A549 treated with ZK216348 at 1 μM for 4 hours (cell line): ENCODE measurements at places on chromosomes 7 and 10. TPM values are rescaled to one million over a fixed set of nuclear protein-coding genes. Genes with fewer than 3 reads are reported as not detected.

The RASA4 gene
- 1.4 to 2.8 TPM (median 2.3 TPM) in 5 replicates for total RNA-seq

The SDK1 gene
- 0.40 to 0.72 TPM (median 0.66 TPM) in 5 replicates for total RNA-seq

The ZNF438 gene
- total RNA-seq = 1.5 to 2.3 TPM (median 1.6 TPM) in 5 replicates

The C1GALT1 gene
- total RNA-seq = 26.6 to 34.3 TPM (median 31.8 TPM) in 5 replicates

The KIAA1217 gene
- total RNA-seq = 1.4 to 2.1 TPM (median 1.9 TPM) in 5 replicates

The ARHGAP12 gene
- 14.5 to 34.9 TPM (median 21.3 TPM) in 5 replicates for total RNA-seq

The IDI2 gene
- total RNA-seq = not detected in 5 replicates

The MGMT gene
- total RNA-seq = 5.6 to 7.4 TPM (median 7.1 TPM) in 5 replicates

The CNNM1 gene
- 18.8 to 27.2 TPM (median 21.9 TPM) in 5 replicates for total RNA-seq

The DNA2 gene
- 5.5 to 11.7 TPM (median 10.1 TPM) in 5 replicates for total RNA-seq

The SPACDR gene
- total RNA-seq = 0.44 to 1.3 TPM (median 0.60 TPM) in 5 replicates

The STRIP2 gene
- 6.0 to 8.0 TPM (median 6.2 TPM) in 5 replicates for total RNA-seq

The FKBP6 gene
- total RNA-seq = not detected in 5 replicates

The ALDH18A1 gene
- 46.7 to 51.7 TPM (median 48.7 TPM) in 5 replicates for total RNA-seq

The KLF14 gene
- not detected in 5 replicates for total RNA-seq

The EBLN1 gene
- not detected in 5 replicates for total RNA-seq

The SLC16A9 gene
- 0.08 to 0.26 TPM (median 0.13 TPM) in 5 replicates for total RNA-seq

The PTPRN2 gene
- 0.33 to 1.5 TPM (median 0.86 TPM) in 5 replicates for total RNA-seq

The CHST3 gene
- total RNA-seq = 31.8 to 48.4 TPM (median 41.8 TPM) in 5 replicates

The ASB10 gene
- total RNA-seq = not detected in 5 replicates

The NUTM2E gene
- 0.25 to 0.90 TPM (median 0.31 TPM) in 5 replicates for total RNA-seq

The GAD2 gene
- total RNA-seq = not detected in 5 replicates

The TMEM270 gene
- total RNA-seq = 0.23 to 0.40 TPM in 2 of 5 replicates, not detected in the others

The EZH2 gene
- 20.8 to 24.5 TPM (median 23.4 TPM) in 5 replicates for total RNA-seq

The SYPL1 gene
- total RNA-seq = 64.5 to 96.1 TPM (median 85.7 TPM) in 5 replicates

The HTRA1 gene
- 52.3 to 62.8 TPM (median 54.3 TPM) in 5 replicates for total RNA-seq

The SLC26A4 gene
- total RNA-seq = 0.11 to 0.23 TPM in 2 of 5 replicates, not detected in the others

The SFTPD gene
- 0.19 to 0.41 TPM (median 0.21 TPM) in 5 replicates for total RNA-seq

The ERVW-1 gene
- not detected in 5 replicates for total RNA-seq

The BHLHA15 gene
- 0.36 to 0.56 TPM (median 0.53 TPM) in 4 of 5 replicates, not detected in the other for total RNA-seq

The SPDYE8 gene
- not detected in 5 replicates for total RNA-seq

The TYW1 gene
- 13.9 to 17.8 TPM (median 14.9 TPM) in 5 replicates for total RNA-seq

The ATOH7 gene
- 0.18 to 0.31 TPM (median 0.22 TPM) in 5 replicates for total RNA-seq
